ENCODE measurements at places on chromosomes 7 and 10.

GRCh38 chr10:75014516-75015230, 96.8 kb upstream of the SAMD8 start:
- no peak for DNase-seq

GRCh38 chr10:53111529-53111928, 338.9 kb upstream of the MBL2 start:
- DNase-seq: no peak

DNA sequence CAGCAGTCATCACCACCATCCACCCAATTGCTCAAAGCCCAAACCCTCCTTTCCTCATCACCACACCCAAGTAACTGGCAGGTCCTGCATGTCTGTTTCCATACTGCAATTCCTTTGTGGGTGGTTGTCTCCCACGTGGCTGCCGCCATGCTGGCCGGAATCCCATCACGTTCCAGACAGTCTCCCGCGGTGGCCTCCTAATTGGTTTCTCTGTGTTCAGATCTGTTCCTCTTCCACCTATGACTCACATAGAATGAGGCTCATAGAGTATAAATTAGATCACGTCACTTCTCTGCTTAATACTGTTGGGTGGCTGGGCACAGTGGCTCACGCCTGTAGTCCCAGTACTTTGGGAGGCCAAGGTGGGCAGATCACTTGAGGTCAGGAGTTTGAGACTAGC, 813.0 kb downstream of the TYW1 start:
- no peak for DNase-seq

DNA sequence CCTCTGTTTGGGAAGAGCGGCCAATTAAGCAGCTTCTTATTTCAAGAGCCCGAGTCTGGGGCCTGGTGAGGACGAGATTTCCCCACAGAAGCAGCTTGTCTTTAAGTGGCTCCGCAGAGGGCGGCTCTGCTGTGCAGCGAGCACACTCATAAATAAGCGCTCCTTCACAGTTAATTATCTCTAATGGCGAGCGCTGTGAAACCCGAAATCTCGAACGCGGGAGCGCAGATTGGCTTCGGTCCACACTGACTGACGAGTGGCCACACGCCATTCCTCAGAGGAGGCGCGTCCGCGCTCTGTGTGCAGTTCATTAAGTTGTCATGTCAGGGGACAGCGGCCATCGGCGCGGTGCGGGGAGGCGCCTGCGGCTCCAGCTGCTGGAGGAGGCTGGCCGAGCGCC, 560.9 kb downstream of the DNAJB6 start:
- no peak for DNase-seq

GRCh38 chr7:91156316-91157185, 107.7 kb upstream of the FZD1 start:
- DNase-seq: no peak

DNA sequence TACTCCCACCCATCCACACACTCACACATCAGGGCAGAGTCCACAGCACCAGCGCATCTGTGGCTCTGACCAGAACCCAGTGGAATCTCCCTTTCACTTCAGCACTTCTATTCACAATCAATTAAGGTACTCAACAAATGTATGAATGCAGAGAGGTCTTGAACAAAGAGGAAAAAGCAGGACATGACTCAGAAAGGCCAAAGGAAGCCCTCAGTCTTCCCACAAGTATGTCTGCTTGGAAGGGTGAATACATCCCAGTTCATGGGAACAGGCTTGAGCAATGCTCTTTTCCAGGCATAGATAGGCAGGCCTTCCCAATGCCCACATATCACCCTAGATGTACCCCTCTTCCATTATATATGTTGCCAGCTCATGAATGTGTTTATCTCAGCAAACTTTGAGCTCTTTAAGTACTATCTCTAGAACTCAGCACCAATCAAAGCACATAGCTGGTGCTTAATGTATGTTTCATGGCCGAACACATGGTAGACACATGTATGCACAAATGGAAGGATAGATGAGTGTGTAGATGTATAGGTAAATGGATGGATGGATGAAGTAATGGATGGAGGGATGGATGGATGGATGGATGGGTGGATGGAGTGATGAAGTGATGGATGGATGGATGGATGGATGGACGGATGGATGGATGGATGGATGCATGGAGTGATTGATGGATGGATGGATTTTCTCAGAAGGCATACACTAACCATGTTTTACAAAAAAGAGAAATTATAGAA, 507.6 kb downstream of the GRID1 start:
- no peak for DNase-seq
